ENCODE measurements at places on chromosomes 7 and 10. TPM values are rescaled to one million over a fixed set of nuclear protein-coding genes. Genes with fewer than 3 reads are reported as not detected.

Gene AOAH
- 0.55 TPM for total RNA-seq

Gene CPN1
- total RNA-seq = 0.15 TPM

Gene TACC2
- 48.5 TPM for total RNA-seq

Gene SYNPO2L
- total RNA-seq = 0.11 TPM

Gene SERPINE1
- total RNA-seq = 5.6 TPM

Gene CHST15
- total RNA-seq = 9.4 TPM

Gene SORCS3
- 0.82 TPM for total RNA-seq

Gene AKR1C4
- total RNA-seq = not detected

Gene TMEM236
- 0.11 TPM for total RNA-seq

DNA sequence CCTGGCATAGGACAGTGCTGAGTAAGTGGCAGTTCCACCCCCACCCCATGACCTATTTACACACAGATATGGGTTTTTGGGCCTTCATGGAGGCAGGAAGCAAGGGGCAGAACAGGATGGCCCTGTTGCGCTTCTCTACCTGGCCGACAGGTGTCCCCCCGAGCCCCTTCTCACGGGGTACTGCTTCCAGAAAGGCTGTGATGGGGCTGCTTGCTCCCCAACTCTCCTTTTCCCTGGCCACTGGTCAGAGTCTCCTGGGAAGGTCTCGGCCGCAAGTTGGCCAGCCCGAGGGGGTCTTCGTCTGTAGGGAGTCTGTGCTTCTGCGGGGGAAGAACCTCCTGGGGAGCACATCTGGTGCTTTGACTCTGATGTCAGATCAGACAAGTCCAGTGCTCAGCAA lies 139.8 kb upstream of the TNS3 start:
- peak; percentile 78 for DNase-seq

- no peak for DNase-seq
These were observed 37.6 kb downstream of the AKR1C4 start for GRCh38 chr10:5234106-5234860.

- DNase-seq = no peak
These were observed 117.2 kb upstream of the KLF6 start for GRCh38 chr10:3902054-3902808.

DNA sequence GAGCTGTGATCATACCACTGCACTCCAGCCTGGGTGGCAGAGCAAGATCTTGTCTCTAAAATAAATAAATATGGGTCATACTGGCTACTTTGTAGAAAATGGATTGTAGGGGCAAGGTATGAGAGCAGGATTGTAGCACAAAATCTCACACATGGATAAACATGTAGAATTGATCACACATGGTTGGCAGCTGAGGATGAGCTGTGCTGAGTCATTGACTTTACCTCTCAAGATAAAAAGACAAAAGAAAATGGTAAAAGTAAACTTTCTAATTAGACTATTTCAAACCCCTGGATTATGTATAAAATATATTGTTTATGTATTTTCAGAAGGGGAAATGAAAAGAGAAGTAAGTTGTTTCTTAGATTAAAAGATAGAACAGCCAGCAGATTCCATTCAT lies 69.3 kb downstream of the APBB1IP start:
- no peak for DNase-seq

DNA sequence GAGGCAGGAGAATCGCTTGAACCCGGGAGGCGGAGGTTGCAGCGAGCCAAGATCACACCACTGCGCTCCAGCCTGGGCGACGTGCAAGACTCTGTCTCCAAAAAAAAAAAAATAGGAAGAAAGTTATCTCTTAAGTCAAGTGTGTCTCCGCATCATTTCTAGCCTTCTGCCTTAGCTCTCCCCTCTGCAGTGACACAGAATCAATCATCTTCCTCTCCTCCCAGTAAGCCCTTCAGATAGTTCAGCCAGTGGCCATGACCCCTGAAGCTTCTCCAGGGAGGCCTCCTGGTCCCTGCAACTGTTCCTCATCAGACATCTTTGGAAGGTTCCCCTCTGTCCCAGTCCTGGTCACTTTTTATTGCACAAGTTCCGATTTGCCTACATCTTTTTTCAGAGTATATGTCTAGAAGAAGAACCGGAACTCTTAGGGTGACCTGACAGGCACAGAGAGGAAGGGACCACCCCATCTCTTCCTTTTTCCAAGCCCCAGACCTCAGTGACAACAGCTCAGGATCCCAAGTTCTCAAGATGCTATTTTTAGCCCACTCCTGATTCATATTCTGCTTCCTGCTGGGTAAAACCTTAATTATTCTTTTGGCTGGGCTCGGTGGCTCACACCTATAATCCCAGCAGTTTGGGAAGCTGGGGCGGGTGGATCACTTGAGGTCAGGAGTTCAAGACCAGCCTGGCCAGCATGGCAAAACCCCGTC lies 6.6 kb upstream of the RHBDD2 start:
- DNase-seq = no peak

- no peak for DNase-seq
These were observed 125.8 kb downstream of the FAM107B start for GRCh38 chr10:14648946-14649345.

- no peak for DNase-seq
These were observed 40.8 kb upstream of the STEAP4 start for GRCh38 chr7:88347517-88347916.

DNA sequence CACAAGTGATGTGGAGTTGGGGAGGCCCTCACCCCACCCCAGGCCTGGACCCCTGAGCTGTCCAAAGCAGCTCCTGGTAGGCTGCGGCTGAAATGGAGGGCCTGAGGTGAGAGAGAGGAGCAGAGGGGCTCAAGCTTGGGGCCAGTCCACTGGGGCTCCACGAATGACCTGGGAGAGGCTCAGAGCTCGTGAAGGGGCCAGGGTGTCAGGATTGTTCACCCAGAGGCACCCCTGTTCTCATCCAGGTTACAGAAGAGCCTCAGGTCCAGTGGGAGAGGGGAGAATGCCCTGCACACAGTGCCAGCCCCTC lies 102.2 kb upstream of the RET start:
- no peak for DNase-seq

DNA sequence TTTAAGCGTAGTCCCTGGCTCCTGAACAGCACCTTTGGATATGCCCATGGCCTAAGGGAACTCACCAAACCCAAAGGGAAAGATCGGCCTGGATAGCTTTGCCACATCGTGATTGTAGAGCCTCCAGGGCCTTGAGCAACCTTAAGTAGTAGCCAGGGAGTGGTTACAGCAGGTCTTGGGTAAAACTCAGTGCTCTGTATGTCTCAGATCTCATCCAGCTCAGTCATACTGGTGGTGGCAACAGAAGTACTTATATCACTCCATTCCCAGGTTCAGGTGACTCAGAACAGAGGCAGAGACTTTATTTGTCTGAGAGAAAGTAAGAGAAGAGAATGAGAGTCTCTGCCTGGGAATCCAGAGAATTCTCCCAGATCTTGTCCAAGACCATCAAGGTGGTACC lies 39.1 kb upstream of the AASS start:
- DNase-seq = no peak

- DNase-seq = no peak
These were observed 16.5 kb downstream of the KDM7A start for GRCh38 chr7:140160308-140160707.

GRCh38 chr7:18037609-18038008 lies 10.0 kb upstream of the PRPS1L1 start:
- DNase-seq = no peak

DNA sequence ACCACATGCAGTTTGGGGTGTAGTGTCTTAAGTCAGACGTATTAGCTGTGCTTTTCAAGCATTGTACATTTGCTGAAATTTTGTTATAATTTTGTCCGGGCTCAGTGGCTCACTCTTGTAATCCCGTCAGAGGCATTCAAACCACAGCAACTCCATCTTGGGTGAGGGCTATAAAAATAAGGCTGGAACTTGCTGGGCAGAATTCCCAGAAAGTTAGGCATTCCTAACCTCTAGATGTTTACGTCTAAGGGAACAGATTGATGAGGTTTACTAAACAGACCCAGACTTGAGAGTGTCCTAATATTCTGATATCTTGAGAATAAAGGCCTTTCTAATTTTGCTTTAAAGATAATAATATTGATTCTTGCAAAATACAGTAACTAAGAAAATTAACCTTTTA lies 957.8 kb downstream of the NXPH1 start:
- DNase-seq = no peak

DNA sequence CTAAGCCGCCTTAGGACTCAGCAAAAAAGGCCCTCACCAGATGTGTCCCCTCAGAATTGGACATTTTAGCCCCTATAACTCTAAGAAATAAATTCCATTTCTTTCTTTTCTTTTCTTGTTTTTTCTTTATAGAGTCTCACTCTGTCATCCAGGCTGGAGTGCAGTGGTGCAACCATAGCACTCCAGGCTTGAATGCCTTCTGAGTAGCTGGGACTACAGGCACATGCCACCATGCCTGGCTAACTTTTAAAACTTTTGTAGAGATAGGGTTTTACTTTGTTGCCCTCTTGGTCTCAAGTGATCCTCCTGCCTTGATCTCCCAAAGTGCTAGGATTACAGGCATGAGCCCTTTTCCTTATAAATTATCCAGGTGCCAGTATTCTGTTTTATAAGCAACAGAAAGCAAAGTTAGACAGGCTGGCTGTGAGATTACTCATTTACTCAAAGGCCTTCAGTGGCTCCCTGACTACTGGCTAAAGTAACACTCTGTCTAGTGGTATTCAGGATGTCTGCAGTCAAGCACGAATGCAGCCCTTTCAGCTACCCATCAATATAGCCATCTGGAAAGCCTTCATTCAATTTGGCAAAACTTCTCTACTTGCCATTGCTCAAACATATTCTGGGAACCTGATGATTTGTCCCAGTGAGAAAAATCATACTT lies 128.6 kb downstream of the ICA1 start:
- DNase-seq = no peak

- no peak for DNase-seq
These were observed 222.2 kb upstream of the PODXL start for GRCh38 chr7:131778601-131779000.
